ENCODE measurements at places on chromosomes 2 and 18.

DNA sequence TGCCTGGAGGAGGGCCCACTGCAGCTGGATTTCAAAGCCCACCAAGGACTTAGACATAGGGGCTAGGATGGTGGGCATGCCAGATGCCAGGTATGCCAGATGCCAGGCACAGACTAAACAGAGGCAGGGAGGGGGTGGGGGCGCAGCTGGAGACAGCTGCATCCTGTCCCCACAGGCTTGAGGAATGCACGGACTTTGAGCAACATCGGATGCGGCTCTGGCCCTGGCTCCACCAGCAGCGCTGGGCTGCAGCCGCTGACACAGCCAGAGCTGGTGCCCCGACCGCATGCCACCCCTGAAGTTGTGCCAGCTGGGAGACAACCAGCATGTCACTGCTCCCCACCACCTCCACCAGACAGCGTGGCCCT, 39.5 kb downstream of the AQP12A start:
- DNase-seq, result no peak

- no peak for DNase-seq
Observed at GRCh38 chr2:1053786-1054185, 103.1 kb downstream of the SNTG2 start.

DNA sequence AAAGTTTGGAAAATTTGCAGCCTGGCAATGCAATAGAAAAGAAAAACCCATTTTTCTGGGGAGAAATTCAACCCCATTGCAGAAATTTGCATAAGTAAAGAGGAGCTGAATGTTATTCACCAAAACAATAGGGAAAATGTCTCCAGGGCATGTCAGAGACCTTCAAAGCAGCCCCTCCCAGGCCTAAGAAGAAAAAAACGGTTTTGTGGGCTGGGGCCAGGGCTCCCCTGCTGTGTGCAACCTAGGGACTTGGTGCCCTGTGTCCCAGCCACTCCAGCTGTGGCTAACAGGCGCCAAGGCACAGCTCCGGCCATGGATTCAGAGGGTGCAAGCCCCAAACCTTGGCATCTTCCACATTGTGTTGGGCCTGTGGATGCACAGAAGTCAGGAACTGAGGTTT, 224.5 kb downstream of the TXNL1 start:
- no peak for DNase-seq

DNA sequence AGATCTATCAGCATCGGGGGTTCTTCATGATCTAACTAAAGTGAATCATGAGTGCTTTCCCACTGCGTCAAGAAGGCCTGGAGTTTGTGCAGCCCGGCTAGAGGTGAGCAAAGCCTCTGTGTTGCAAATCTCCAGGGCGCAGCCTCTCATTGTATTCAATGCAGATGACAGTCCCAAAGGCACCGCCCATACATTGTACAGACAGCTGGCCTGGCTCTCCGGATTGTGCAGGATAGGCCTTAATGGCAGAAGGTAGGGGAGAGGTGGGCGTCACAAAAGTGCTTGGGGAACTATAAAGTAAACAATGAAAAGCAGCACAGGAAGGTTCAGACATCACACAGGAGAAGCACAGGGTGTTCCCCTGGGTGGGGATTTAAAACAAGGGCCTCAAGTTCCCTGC, 907 bp upstream of the GYPC start:
- DNase-seq, result no peak

DNA sequence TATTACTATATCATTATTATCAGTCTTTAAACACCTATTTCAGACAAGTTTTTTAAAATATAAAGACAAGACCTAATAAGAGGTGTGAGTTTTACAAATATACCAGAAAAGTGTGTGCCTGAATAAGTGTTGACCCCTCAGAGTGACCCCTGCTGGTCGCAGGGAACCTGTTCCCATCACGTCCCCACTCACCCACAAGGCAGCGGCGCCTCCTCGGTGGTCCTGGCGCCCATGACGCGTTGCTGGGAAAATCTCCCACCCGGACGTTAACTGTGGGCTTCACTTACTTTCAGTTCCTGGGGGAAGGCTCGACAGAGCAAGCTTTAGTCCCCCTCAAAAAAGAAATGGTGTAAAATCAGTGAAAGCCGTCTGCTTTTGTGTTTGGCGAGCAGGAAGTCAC, 93.5 kb downstream of the TMEM18 start:
- DNase-seq, result no peak

DNA sequence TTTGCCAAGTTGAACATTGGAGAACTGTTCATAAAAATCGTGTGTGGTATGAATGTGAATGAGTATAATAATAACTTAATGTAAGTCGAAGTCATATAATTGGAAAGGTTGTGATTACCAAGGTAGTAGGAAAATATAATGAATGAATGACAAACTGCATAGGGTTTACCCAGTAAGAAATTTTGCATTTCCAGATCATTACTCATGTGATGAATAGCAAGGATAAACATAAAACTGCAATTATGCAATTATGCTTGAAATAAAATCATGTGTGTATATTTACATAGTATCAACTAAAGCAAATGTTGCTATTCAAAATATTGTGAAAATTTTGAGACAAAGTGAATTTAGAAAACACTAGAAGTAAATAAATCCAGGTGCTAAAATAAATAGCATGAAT, 1108.7 kb upstream of the TMEFF2 start:
- DNase-seq, result no peak

All from central memory CD8-positive, alpha-beta T cell (primary cell).